ENCODE measurements at places on chromosomes 2 and 18. TPM values are rescaled to one million over a fixed set of nuclear protein-coding genes. Genes with fewer than 3 reads are reported as not detected.

DNA sequence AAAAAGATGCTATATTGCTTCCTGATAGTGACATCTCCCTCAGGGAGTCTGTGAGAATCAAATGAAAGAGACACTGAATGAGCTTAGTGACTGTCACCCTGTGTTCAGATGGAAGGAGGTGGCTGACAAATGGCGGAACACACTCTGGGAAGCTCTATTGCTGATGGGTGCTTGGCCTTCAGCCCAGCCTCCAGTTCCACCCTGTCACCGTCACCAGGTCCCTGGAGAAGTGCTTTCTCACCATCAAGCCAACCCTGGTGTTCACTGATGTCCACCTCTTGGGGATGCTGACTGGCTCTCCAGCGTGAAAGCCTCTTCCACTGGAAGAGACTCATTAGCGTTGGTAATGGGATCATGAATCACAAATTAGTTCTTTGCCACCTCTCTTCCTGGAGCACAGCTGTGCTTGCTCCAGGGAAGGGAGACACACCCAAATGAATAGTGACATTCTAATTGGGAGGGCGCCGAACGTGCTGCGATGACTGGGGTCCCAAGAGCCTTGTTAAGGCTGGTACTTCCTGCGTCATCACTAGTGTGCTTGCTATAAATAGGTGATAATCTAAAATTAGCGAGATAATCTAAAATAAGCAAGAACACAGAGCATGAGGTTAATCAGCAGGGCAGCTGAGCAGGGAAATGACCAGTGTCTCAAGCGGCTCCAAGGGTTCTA lies 154.0 kb downstream of the CLIP4 start:
- DNase-seq, result no peak

DNA sequence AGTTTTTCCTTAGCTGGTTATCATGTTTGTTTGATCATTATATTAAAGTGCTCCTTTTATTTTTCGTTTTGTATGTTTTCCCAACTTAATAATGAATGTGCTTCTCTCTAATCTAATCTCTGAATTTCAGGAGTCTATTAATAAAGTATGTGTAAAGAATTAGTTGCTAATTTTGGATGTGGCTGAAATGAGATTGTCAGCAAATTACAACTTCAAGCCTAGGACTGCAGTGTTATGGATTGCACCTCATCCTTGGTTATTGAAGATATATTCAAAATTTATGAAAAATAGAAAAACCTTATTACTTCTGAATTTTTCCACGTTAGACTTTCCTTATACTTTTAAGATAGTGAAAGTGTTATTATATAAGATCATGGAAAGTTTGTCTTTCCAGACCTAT lies 227.7 kb downstream of the NEDD4L start:
- no peak for DNase-seq

DNA sequence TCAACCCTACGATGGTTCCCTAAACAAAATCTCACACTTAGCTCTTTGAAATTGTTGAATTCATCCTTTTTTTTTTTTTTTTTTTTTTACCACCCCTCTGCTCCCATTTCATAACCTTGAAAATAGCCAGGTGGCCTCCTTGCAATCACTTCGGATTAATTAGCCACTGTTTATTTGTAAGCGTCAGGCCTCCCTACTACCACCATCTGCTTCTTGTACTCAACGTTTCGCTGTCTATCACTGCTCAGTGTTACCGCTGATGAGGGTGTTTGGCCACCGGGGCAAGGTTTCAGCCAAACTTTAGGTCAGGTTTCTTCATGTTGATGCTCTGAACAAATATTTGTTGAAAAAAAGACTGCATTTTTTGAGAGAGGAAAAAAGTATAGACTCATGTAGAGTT lies 183.2 kb downstream of the EPHA4 start:
- no peak for DNase-seq

GRCh38 chr2:75790121-75790813 lies 79.6 kb upstream of the GCFC2 start:
- no peak for DNase-seq

- no peak for DNase-seq
Observed at GRCh38 chr18:28455971-28456370, 279.0 kb upstream of the CDH2 start.

DNA sequence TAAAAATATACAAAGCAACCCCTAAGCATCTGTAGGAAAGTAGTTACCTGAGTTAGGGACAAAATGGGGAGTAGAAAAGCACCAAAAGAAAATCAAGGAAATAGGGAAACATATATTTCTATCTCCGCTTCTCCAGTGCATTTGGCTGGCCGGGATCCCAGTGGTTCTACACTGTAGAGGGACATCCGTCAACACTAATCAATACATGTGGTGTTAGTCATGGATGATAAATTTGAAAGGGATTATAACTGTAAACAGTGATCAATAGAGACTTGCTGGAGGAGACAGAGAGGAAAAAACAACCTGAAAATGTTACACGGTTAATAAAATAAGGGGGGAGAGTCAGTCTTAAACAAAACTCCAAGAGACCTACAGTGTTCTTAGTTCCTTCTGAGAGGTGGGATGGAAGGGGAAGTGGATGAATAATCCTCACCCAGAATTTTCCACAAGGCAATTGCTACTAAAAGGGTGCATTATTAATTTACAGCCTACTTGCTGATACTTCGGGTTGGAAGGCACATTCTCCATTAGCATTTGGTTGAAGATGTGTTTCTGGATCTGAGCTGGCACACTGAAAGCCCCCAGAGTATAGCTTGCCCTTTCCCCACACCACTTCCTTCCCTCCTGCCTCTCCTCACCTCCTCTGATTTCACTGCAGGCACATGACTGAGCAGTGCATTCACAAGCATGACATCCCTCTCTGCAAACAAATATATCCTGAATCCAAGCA lies 530.0 kb downstream of the BCL11A start:
- no peak for DNase-seq

DNA sequence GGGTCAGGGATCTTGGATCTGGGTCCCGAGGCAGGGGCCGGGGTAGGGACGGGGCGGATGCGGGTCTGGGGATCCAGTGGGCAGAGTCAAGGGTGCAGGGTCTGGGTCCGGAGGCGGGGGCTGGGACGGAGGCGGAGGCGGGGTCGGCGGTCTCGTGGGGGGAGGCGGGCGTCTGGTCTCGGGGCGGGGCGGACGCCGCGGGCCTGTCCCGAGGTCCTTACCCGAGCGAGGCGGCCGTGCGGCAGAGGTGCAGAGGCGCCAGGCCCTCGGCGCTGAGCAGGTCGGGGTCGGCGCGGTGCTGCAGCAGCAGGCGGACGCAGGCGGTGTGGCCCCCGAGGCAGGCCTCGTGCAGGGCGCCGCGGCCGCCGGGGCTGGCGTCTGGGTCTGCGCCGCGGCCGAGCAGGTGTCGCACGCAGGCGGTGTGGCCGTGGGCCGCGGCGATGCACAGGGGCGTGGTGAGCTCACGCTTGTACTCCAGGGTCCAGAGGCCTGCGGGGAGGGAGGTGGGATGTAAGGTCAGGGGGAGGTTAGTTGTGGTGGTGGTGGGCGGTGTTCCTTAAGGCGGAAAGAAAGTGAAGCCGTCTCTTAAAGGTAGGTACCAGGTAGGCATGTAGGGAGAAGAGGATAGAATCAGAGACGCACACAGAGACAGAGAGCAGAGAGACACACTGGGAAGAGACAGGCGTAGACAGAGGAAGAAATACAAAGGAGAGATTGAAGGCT lies 26.6 kb downstream of the ASB18 start:
- no peak for DNase-seq

- no peak for DNase-seq
Observed at GRCh38 chr2:24402242-24403097, 42.1 kb upstream of the ITSN2 start.

GRCh38 chr2:71563872-71564271 lies 110.5 kb downstream of the DYSF start:
- no peak for DNase-seq

GRCh38 chr2:232349546-232349945 lies 29.0 kb upstream of the ALPP start:
- no peak for DNase-seq

FER1L5 gene
- not detected for total RNA-seq

DOK6 gene
- not detected for total RNA-seq

CTAGE1 gene
- total RNA-seq, result not detected

GAL3ST2 gene
- total RNA-seq, result 0.20 TPM

PASK gene
- 71.9 TPM for total RNA-seq

Data from activated CD8-positive, alpha-beta memory T cell treated with anti-CD3 and anti-CD28 coated beads, Interleukin-2, amount 10 ng/mL, durations not matched to agents 7 days and 5 days (primary cell).